ENCODE measurements at places on chromosomes 6 and 20.

DNA sequence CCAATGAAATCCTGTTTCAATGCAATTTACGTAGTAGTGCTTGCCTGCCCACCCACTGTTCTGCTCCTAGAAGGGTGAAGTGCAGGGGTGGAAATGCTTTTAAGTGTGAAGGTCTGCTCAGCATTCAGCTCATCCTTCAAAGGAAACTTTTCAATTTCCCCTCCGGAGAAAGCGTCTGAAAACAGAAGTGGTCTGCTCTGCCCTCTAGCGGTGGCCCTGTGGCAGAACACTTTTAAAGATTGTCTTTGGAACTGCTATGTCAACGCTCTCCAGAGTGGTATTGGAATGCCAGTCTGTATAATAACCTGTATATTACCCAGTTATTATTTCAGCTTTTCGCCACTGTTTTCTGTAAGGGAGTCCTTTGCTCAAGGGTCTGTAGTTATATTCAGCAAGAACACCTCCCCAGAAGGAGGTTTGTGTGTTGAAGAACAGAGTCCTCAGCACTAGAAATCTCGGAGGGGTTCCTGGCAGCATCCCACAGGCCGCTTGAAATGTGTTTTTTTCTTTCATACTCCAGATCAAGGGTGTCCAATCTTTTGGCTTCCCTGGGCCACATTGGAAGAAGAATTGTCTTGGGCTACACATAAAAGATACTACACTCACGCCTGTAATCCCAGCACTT is 63.1 kb upstream of the KLHL31 start:
- no peak for DNase-seq

DNA sequence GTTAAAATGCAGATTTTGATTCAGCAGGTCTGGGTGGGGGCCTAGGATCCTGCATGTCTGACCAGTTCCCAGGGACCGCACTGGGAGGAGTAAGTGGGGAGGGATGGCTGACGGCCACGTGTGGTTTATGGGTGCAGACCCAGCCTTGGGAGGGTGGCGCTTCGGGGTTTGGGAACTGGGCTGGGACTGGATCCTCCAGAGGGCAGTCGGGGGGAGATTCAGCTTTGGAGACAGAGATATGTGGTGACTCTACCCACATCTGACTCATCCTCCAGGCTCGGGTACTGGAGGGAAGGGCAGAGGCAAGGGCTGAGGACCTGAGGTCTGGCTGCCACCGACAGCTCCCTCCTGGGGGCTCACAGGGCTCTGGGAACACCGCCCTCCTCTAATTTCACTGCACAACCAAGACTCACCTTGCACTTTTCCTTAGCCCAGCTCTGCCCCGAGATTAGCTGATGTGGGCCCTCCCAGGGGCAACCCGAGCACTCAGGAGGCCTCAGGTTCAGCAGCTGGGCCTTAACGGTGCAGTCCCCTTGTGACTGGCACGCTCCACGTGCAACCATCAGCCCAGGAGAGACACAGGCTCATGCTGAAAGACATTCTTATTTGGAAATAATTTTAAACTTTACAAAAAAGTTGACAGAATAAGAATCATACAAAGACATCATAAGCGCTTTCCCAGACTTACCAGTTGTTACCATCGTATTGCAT is 172.8 kb upstream of the PMEPA1 start:
- no peak for DNase-seq

- no peak for DNase-seq
Measured at GRCh38 chr20:63096681-63097335, 90.0 kb upstream of the BHLHE23 start.

- no peak for DNase-seq
Measured at GRCh38 chr6:63140692-63141318, 70.5 kb upstream of the FKBP1C start.

- DNase-seq: no peak
Measured at GRCh38 chr6:7640607-7641577, 50.9 kb downstream of the SNRNP48 start.

DNA sequence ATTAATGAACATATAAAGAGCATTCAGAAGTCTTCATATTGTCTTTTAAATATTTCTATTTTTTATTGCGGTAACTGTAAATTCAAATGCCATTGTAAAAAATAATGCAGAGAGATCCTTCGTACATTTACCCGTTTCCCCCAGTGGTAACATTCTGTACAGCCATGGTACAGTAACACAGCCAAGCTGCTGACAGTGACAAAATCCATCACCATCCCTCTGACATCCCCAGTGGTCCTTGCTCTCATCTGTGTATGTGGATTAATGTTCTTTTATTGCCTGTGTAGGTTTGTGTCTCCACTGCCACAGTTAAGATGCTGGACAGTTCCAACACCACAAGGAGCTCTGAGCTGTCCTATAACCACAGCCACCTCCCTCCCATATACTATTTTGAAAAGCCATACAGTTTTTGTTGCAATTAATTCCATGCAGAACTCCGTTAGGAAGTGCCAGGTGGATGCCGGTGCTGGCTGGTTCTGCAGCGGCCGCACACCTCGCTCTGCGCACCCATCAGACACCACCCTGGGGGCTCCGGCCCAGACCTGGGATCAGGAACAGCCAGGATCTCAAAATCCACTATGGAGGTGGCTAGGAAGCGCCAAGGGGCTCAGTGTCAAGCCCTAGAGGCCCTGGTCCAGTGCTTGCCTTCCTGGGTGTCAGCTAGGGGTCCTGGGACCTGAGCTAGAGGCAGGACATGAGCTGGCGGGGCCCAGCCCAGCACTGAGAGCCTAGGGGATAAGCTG is 93.1 kb upstream of the PMEPA1 start:
- no peak for DNase-seq

- DNase-seq: no peak
Measured at GRCh38 chr6:68637782-68638181, 2.7 kb downstream of the ADGRB3 start.

GRCh38 chr20:45104786-45105185 is 3.9 kb upstream of the KCNS1 start:
- DNase-seq: no peak

DNA sequence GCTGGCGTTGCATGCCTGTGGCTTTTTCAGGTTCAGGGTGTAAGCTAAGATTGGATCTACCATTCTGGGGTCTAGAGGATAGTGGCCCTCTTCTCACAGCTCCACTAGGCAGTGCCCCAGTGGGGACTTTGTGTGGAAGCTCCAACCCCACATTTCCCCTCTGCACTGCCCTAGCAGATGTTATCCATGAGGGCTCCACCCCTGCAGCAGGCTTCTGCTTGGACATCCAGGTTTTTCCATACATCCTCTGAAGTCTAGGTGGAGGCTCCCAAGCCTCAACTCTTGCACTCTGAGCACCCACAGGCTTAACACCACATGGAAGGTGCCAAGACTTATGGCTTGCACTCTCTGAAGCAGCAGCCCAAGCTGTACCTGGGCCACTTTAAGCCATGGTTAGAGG is 76.6 kb upstream of the PRND start:
- no peak for DNase-seq

GRCh38 chr6:104418125-104418524 is 441.6 kb downstream of the HACE1 start:
- no peak for DNase-seq

DNA sequence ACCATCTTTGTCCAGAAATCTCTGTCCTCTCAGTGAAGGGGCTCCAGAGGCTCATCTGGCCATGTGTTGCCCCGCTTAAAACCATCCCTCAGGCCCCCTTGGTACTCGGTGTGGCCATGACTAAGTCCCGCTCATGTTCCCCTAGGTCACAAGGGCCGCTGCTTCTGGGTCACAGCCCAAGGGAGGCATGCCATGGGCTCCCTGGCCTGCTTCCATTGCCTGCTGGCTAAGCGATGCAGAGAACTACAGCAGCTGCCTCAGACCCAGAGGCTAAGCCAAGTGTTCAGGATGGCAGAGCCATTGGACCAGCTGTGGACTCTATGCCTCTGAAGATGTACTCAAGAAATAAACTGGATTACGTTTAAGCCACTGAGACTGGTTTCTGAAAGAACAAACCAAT is 95.5 kb downstream of the ZFP64 start:
- DNase-seq: no peak

DNA sequence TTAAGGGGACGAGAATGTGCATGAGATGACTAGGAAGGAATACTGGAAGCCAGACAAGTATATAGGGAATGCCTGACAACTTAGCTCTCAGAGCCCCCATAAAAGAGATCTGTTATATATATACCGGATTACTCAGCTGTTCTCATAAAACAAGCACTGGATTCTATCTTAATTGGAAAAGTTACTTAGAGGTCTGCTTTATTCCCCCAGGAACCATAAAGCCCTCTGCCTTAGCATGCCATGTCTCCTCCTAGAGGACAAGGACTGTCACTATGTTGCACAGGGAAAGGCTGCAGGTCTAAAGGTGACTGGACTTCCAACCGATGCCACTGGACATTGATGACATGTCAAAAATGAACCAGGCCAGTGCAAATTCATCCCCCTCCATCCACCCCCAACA is 6.4 kb downstream of the EXOC2 start:
- DNase-seq: no peak
